Epithelial cell of esophagus (primary cell): ENCODE measurements at places on chromosomes 5 and 9.

- no peak for DNase-seq
Observed at GRCh38 chr5:126857472-126858410, 80.8 kb downstream of the LMNB1 start.

GRCh38 chr5:89232139-89232603 lies 349.2 kb upstream of the MEF2C start:
- DNase-seq: no peak

DNA sequence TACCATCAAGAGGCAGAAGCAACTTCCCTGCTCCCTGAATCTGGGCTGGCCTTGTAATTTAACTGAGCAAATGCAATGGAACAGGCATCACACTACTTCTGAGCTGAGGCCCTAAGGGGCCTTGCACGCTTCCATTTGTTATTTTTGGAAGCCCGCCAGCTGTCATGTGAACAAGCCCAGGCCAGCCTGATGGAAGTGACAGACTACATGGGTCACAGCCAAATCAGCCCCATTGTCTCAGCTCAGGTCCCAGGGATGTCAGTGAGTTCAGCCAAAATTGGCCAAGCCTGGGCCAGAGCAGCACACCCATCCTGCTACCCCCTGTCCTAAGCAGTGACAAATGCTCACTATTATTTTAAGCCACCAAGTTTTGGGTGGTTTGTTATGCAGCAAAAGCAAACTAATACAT lies 72.8 kb downstream of the PRRT1B start:
- peak; percentile 56 for DNase-seq

DNA sequence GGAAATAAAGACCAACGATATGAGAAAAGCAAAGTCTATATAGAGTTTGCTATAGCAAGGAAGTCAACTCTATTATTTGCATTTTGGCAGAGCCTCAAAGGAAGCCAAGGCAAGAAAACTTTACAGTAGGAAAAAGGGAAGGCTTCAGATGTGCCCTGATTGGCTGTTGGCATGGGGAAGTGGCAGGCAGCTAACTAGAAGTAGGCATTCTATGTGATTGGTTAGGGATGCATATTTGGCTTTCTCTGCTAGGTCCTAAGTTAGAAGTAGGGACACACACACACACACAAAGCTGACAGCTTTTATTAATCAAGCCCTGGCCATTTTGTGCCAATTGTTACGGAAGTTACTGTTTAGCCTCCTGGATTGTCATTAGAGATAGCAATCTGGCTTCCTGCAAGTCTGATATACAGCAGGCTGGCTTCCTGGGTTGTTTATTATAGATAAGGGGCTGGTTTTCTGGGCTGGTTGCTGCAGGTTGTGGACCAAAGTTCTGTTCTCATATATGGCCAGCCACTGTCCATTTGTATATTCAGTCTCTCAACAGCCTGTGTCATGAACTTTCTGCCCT lies 308.1 kb upstream of the GRAMD2B start:
- DNase-seq: no peak

DNA sequence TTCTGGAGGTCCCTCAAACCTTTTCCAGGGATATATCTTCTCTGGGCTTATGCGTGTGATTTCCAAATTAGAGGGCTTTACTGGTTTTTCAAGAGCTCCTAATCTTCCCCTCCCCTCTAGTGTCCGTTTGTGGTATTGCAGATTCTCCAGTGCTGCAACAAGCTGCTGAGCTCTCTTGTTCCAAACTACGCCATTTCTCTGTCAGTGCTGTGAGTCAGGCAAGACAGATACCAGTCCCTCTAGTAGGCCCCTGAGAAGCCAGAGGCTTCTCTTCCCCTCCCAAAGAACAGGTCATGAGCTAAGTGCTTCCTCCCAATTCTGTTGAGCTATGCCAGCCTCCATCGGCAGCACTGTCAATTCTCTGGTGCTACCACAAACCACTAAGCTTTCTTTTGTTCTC lies 149.5 kb downstream of the FANCC start:
- DNase-seq: peak; percentile 97

- DNase-seq: no peak
Observed at GRCh38 chr9:90024409-90024808, 419.6 kb downstream of the GADD45G start.

GRCh38 chr5:168209997-168210396 lies 81.4 kb upstream of the WWC1 start:
- no peak for DNase-seq

GRCh38 chr5:43396762-43397304 lies 15.4 kb downstream of the CCL28 start:
- peak; percentile 62 for DNase-seq

DNA sequence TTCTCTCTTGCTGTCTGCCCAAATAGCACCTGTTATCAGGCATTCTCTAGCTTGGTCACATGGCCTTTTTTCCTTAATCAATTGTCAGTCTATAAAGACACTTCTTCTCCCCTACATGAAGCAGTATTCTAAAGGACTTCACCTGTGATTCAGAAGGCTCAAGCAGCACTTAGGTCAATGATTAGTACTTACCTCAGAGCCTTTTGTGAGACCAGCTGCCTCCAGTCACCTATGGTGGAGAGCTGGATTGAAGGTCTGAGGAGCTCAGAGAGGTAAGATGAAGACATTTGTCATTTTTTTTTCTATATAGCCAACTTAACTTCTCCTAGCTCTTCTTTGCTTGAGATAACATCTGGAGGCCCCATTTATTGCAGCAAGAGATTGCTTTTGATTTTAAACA lies 278.3 kb upstream of the PCSK5 start:
- DNase-seq: no peak

GRCh38 chr5:176902911-176903664 lies 3.9 kb upstream of the HK3 start:
- no peak for DNase-seq

- DNase-seq: no peak
Observed at GRCh38 chr9:136268318-136268717, 22.7 kb upstream of the QSOX2 start.

GRCh38 chr5:171622010-171622409 lies 163.6 kb upstream of the SMIM23 start:
- peak; percentile 12 for DNase-seq

- peak; percentile 58 for DNase-seq
Observed at GRCh38 chr9:22143799-22144625, 134.9 kb upstream of the CDKN2B start.

- DNase-seq: no peak
Observed at GRCh38 chr9:4290427-4290837, 9.4 kb downstream of the GLIS3 start.

GRCh38 chr5:54251981-54252380 lies 58.4 kb downstream of the ARL15 start:
- DNase-seq: peak; percentile 88

DNA sequence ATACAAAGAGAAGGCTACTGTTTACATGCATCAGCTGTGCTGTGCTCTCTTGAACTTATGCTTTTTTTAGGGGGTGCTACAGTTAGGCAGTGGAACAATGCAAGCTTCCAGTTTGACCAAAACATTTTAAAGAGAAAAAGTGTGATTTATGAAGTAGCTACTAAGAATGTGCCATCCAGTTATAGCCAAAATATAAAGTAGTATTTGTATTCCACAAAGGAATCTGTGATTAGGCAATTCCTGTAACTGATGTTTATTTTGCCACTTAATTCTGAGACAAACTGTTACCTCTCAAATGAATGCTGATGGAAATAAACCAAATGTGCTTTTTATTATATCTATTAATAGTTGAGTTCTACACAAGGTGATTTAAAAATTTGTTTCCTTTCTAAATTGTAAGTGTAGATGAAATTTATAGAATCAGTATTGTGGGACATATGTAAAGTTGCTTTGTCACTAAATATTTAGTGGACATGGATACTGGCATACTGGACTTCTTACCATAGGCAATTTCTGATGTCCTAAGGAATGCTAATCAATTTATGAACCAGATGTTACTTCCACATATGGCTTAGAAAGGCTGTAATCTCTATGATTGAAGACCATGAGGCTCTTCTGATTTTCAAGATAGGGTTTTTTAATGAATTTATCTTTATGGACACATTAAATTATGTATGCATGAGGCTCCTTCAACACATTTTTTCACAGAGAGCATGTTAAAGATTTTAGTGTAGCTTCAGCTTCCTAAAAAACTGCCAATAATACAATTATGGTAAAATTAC lies 410.2 kb downstream of the PRR16 start:
- no peak for DNase-seq

DNA sequence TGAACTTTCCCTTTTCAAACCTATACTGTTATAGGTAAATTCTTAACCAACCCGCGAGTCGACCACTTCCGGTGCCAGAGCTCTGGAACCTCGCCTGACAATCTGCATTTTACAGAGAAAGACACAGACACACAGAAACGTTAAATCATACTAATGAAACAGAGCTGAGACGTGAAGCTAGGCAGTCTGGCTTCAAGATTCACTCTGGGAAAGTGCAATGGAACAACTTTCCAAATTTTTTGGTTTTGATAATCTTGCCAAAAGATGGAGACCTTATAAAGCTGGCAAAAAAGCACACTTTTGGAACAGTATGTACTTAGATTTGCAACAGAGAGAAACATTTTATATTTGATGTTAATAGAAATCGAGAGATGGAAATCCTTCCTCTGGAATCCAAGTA lies 15.9 kb upstream of the WNT8A start:
- no peak for DNase-seq

DNA sequence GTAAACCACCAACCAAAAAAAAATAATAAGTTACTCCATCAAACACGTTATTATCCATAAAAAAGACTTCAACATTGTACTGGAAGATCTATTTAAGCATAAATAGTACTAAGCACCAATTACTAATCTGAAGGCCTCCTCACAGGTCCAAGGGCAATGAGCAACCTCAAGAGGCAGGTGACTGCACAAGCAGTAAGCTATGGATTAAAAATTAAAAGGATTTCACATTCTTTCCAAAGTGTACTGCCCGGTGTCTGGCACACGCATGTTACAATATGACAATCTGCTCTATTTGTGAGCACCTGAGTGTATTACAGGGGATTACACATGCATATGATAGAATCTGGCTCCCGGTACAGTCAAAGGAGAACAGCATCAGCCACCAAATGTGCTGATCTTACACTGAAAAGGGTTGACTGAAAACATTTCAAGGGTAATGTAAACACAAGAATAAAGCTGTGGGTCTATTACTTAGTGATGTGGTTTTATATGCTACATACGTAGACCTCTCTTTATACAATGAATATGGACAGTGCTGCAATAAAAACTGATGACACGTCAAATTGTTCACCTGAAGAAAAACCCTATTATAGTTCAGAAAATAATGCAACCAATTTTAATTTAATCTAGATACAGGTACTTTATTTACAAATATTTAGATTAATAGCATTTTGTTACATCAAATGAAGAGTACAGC lies 22.8 kb downstream of the RAB14 start:
- DNase-seq: no peak

DNA sequence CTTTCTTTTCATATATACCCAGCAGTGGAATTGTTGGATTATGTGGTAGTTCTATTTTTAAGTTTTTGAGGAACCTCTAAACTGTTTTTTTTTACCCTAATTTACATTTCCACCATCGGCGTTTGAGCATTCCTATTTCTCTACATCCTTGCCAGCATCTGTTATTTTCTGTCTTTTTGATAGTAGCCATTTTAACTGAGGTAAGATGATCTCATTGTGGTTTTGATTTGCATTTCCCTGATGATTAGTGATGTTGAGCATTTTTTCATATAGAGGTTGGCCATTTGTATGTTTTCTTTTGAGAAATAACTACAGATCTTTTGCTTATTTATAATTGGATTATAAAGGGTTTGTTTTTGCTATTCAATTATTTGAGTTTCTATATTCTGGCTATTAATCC lies 71.7 kb upstream of the TNC start:
- DNase-seq: no peak

DNA sequence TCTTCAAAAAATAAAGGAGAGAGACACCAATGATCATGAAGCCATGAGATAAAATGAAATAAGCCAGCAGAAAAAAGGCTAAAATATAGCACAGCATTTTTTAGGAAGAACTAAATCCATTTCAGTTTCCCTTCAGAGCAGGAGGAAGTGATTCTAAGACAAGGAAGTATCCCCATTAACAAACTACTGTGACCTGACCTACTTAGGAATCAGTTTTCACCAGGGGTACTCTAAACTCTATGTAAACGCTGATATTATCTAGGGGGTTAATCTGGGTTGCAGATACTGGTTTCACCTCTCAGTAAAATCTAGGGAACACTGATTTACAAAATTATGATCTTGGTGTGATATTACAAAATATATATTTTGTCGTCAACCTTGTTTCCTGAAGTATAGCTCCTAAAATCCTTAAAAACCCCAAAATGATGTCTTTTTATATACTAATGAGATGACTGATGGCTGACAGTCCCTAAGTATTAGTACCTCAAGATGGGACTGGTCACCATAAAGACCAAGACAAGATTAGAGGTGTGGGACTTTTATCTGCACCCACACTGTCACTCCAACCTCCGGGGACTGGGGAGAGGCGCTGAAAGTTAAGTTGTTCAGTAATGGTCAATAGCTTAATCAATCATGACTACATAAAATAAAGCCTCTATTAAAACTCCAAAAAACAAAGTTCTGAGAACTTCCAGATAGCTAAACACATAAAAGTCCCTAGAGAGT lies 2.9 kb upstream of the FNBP1 start:
- DNase-seq: no peak

GRCh38 chr5:115337882-115338281 lies 41.4 kb upstream of the CCDC112 start:
- DNase-seq: no peak
